ENCODE measurements at places on chromosomes 12 and 14.

GRCh38 chr12:108855284-108856169 is 1.9 kb downstream of the SSH1 start:
- peak; percentile 64 for DNase-seq

DNA sequence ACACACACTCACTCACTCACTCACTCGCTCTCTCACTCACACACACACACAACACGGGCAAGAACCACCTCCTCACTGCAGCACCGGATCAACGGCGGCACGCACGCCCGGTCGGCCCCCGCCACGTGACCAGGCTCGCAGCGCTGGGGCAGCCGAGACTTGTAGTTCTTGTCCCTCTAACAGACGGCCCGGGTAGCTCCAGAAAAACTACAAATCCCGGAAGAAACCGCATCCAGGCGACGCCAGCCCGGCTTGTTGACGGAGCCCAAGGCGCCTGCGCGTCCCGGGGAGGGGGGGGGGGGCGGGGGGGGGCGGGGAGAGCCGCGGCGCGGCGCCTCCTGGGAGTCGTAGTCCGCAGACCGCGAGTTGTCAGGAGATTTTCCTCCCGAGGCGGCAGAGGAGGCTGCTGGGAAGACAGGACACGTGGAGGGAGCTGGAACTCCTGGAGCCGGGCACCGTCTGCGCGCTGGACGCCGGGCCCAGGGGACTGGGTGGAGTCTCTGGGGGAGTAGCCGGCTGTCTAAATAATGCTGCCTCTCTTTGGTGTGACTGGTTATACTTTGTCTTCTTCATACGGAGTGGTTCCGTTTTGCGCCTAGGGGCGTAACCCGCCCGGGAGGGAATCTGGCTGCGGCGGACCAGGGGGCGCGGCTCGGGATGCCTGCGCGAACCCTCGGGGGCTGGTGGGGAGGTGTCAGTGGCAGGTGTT is at the start of gene MAX:
Gene MAX, minus strand, starts transcription at position 77 of the 709 bp plus-strand sequence. CDS start 178 bp downstream, outside the sequence.
- peak; percentile 97 for DNase-seq

DNA sequence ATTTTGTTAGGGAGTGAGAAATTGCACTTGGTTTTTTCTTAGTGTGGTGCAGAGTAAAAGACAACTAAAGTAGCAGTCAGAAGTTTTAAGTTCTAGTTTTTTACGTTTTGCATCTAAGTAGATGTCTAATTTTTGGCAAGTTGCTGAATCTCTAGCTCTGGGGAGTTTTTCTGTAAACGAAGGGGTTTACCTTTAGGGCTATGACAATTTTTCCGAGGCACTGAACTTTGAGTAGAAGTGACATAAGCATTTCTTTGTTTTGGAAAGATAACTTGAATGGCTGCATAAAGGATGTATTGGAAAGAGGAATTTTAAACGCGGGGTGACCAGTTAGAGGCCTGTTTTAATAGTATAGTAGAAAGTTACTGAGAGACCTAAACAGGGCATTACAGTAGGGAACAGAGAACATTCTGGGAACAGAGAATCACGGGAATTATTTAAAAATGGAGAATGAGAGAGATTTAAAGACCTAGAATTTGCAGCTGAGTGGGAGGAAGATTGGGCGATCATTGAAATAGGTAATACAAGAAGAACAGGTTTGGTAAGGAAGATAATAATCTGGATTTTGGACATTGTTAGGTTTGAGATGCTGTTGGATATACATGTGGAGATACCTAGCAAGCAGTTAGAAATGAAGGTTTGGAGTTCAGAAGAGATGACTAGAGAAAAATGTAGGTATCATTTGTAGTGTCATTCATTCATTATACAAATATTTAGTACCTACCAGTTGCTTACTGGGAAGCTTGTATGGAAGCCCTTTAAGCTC is 1.2 kb downstream of the ZNF410 start:
- DNase-seq = no peak

DNA sequence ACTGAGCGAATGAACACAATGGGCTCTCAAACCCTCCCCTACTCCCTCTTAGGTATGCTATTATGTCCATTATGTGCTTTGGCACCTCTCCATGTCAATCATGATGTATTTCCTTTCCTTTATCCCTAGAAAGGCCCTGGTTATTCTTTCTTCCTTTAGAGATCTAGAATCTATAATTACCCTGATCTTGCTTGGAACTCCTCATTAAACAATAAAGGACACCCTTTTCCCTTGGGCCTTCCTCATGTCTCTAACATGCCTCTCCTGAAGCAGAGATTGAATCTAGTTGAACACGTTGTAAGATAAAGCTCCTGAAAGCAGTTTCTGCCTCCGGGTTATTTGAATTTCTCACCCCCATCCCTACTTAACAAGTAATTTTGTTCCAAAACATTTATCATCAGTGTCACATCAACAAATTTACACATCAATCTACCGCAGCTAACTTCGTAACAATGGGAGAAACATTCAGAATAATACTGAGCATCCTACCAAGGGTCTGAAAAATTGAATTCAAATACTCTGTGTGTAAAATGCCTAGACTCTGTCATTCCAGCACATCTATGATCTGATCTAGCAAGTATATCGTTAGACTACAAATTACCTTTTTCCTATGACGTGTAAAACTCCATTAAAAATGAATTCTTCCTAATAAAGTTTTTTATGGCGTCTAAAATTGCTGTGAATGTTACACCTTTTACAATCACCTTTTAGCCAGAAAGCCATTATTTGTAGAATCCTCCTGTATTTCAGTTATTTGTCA is 5.4 kb downstream of the USP44 start:
- no peak for DNase-seq

DNA sequence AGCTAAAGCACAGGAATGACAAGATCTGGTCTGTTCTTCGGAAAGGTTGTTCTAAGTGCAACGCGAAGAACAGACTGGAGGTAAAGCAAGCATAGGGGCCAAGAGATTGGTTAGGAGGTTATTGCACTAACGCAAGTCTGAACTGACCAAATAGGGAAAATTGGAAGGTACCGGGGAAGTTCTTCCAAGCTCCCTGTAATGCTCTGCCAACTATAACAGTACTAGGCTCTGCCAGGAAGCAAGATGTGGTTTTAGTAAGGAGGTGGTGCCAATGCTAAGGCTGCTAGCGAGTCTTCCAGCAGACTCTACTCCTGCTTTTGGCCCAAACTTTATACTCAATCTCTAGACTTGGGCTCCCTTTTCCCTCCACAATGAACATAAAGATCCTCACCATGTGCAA is 138.6 kb downstream of the PAWR start:
- no peak for DNase-seq

DNA sequence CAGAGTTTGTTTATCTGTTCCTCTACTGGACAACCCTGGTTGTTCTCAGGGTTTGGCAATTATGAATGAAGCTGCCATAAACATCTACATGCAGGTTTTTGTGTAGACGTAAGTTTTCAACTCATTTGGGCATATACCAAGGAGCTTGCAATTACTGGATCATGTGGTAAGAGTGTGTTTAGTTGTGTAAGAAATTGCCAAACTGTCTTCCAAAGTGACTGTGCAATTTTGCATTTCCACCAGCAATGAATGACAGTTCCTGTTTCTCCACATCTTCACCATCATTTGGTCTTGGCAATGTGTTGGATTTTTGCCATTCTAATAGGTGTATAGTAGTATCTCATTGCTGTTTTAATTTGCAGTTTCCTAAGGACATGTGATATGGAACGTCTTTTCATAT is 39.8 kb upstream of the FBXO33 start:
- no peak for DNase-seq

DNA sequence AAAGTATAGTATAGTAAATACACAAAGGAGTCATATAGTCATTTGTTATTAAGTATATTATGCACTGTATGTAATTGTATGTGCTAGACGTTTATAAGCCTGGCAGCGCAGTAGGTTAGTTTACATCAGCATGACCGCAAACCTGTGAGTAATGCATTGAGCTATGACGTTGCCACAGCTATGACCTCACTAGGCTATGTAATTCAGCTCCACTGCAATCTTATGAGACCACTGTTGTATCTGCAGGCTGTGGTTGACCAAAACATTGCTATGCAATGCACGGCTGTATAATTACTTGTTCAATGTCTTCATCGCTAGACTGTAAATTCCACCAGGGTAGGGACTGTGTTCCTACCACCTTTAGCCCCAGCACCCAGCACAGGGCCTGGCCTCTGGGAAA is 53.2 kb upstream of the VASH1 start:
- DNase-seq = no peak

DNA sequence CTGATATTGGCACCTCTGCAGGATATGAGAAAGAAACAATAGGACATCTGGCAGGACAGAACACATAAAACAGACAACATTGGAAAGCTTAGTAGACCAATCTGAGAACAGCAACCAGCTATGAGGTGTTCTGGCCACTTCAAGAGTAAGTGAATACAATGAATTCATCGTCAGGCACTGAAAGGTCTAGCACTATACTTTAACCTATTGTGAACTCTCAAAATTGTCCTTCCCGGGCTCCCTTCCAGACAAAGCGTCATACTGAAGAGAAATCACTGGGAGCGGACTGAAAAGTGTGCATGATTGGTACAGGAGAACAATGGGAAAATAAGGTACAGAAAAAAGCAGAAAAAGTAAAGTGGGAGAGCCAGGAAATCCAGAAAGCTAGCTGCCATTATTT is 75.8 kb downstream of the LRP6 start:
- no peak for DNase-seq

DNA sequence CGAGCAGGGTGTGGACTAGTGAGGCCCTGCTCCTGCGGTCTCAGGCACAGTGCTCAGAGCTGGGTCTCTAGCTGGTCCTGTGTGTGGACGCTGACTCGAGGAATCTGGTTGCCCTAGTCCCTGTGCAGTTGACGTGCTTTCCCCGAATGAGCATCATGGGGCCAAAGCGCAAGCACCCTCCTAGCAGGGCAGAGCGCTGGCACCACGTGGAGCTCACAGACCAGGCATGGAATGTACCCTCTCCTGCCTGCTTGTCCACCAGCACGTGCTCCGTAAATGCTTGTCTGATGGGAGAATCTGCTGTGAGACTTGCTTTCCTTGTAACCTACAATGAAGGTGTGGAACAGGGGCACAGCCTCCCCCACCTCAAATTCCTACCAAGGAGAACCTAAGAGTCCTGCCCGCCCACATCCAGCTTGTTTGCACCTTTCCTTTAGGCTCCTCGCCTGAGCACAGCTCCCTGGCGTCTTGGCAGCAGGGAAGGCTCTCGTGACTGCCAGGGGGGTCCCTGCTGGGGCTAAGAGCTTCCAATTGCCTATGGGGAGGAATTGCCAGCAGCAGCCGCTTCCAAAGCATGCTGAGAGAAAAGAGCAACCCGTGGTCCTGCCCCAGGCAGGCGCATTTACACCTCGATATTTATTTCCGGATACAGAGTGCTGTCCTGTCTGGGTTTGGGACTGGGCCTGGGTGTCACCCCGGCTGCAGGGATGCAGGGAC is 125.0 kb downstream of the PIWIL1 start:
- DNase-seq = no peak

GRCh38 chr14:22884738-22885523 is 1.9 kb downstream of the REM2 start:
- DNase-seq = no peak

DNA sequence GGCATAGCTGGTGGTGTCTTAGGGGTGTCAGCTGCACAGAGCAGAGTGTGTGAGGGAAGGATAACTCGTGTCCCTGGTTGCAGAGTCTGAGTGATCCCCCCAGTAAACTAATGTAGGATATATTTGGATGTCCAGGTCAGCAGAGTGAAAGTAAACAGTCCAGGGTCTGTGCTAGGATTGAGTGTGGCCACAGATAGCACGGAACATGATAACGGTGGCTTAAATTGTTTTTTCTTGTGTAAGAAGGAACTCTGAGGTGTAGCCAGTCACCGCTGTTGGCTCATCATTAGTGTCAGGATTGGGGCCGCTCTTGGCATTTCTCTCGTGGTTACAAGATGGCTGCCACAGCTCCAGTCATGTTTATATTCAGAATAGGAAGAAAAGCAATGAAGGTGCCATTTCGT is 97.3 kb downstream of the DERA start:
- no peak for DNase-seq

Measured in SJSA1 (cell line).